Cortex of kidney (tissue), 1 donor: ENCODE measurements at places on chromosomes 6 and 20.

- no peak for DNase-seq
These were observed 37.6 kb downstream of the SULF2 start for GRCh38 chr20:47747669-47748031.

GRCh38 chr6:134532694-134533624, 215.0 kb upstream of the SGK1 start:
- no peak for DNase-seq

DNA sequence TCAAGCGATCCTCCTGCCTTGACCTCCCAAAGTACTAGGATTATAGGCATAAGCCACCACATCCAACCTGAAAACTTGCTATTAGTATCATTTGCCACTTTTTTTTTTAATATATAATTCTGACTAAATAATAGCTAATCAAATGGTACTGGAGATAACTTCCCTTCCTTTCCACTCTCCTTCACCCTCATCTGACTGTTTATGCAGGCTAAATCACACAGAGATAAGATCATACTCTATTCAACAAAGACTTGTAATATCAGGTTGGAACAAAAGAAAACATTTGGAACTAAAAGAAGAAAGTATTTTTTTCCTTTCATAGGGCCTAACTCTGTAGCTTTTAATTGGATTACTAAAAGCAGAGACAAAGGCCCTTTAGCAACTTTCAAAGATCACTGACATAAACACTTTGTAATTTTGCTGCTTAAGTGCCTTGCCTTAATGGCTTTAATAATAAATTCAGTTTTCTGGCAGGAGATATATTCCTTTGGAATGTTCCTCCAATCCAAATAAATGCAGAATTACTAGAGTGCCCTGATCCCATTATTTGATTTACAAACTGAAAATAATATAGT, 198.7 kb upstream of the ASCC3 start:
- DNase-seq: no peak

DNA sequence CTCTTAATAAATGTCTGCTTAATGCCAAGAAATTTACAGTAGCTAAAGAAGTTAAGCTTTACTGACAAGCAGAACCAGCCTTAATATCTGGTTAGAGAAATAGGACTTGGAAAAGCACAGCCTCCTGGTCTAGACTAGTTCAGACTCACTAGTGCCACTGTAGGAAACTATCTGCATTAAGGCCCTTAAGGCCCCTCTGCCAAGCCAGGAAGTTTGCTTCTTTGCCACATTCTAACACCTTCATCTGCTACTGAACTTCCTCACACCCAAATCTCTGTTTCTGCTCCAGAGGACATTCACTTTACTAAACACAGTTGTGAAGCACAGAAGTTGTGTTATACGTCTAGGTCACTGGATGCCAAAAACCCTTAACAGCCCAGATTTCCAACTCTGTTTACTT, 302.8 kb downstream of the BTBD9 start:
- no peak for DNase-seq

- no peak for DNase-seq
These were observed 624 bp upstream of the NPEPL1 start for GRCh38 chr20:58691773-58692578.

DNA sequence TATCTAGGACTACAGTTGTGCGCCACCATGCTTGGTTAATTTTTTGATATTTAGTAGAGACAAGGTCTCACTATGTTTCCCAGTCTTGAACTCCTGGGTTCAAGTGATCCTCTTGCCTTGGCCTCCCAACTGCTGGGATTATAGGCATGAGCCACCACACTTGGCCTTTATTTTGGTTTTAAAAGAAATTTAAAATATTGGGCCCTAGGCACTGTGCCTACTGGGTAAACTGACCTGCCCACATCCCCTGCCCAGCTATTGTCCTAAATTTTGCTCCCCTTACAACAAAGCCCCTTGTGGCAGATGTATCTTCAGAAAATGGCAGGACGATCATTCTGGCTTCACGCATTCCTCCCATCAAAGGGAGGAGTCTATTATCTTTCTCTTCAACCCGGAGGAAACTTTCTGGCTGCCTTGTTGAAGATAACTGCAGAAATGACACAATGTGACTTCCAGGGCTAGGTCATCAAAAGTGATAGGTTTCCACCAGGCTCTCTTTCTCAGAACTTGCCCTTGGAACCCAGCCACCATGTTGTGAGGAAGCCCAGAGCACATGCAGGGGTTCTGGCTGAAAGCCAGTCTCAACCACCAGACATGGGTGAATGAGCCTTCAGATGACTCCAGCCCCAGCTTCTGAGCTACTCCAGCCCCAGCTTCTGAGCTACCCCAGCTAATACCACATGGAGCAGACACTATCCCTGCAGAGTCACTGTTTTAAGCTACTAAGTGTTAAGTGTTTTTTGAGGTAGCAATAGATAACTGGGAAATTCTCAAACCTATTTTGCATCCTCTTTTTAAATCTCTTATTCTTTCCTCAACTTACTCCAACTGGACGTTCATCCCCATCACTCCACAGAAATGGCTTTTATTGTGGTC, 4.6 kb upstream of the GUCA1B start:
- no peak for DNase-seq

- DNase-seq: no peak
These were observed 599.2 kb downstream of the COL12A1 start for GRCh38 chr6:74606582-74607071.

- no peak for DNase-seq
These were observed 48.4 kb upstream of the FAM184A start for GRCh38 chr6:119126826-119127225.

DNA sequence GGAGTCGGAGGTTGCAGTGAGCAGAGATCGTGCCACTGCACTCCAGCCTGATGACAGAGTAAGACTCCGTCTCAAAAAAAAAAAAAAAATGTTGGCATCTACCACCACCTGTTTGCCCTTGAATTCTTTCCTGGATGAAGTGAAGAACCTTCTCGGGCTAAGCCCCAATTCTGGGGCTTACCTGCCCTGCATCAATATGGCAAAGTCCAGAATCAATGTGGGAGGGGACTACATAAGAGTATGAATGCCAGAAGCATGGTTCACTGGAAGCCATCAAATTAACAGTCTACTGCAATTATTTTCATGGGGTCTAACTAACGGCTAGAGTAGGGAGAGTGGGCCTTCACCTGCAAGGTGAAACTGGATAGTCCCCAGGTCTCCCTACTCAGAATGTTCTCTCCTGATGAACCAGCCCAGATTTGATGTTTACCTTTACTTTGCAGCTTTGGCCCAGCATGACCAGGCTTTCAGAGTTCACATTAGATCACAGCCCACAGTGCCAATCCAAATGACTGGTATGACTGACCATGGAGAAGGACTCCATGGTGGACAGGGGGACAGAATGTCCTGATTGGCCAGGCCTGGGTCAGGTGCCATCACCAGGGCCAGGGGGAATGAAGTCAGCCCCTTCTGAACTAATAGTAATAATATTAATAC, 7.0 kb upstream of the RALY start:
- DNase-seq: no peak

- DNase-seq: no peak
These were observed 76.6 kb upstream of the CST7 start for GRCh38 chr20:24872291-24873024.

DNA sequence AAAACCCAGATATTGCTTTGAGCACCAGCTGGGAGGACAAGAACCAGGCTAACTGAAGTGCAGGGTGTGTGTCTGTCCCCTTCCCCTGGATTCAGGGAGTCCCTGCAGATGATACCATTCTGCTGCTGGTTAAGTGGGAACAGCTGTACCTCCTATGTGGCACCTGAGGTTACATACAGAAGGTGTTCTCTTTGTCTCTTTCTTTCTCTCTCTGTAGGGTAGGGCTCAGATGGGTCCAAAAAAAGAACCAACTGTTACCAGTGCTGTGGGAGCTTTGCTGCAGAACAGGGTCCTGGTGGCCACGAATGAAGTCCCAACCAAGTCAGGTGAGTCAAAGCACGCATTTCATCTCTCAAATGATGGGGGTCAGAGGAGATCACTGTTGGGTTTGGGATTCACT, 38.6 kb downstream of the ZC2HC1B start:
- DNase-seq: no peak

DNA sequence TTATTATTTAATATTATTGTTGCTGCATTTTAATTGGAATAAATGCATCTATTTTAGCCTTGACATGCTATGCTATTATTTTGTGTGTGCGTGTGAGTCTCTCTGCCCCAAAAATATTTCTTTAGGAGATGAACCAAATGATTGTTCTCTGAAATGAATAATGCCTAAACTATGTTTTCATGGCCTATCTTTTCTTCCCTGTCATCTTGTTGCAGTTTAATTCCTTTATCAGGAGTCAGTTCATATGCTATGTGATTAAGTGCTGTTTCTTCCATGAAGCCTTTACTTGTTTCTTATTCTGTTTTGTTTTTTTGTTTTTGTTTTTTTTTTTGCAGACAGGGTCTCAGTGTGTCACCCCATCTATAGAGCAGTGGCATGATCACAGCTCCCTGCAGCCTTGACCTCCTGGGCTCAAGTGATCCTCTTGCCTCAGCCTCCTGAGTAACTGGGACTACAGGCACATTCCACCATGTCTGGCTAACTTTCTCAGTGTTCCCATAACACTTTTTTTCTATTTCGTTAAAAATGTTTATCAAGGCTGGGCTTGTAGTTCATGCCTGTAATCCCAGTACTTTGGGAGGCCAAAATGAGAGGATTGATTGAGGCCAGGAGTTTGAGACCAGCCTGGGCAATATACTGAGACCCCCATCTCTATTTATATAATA, 25.7 kb downstream of the TPX2 start:
- DNase-seq: no peak

GRCh38 chr6:81751388-81752083, 945 bp downstream of the TENT5A start:
- DNase-seq: no peak

- DNase-seq: no peak
These were observed 22.3 kb downstream of the LAMA5 start for GRCh38 chr20:62344782-62345181.

- no peak for DNase-seq
These were observed 612.3 kb downstream of the UTRN start for GRCh38 chr6:144897441-144897921.

DNA sequence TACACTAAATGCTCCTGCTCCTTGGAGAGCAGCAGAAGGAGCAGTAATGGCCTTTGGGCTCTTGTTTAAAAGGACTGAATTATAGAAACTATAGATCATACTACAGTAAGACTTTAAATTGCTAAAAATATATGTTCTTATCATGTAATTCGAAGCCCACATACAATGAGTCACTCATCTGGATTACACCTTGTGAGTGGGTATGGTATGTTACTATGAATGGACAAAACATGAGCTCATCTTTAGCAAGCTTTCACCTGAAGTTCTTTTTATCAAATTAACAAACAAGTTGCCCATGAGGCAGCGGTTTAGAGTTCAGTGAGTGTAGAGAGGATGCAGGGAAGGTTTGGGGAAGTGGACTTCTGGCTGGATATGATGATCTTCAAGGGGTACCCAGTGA, 114.4 kb upstream of the CCN2 start:
- no peak for DNase-seq

DNA sequence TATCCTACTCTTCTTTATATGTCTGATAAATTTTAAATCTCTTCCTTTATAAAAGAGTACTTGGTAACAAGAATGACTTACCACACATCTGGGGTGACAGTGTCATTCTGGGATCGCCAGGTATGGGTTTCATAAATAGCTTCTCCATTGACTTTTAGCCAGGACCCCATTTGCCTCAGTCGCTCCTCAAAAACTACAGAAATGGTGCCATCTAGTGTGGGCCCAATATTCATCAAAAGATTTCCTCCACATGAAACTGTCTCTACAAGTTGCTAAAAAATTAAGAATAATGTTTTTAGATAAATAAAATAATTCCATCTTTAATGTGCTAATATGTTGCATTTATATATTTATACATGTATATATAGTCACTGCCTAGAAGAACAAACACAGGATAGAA, 9.7 kb downstream of the FUCA2 start:
- DNase-seq: no peak

- no peak for DNase-seq
These were observed 14.6 kb upstream of the SLC17A3 start for GRCh38 chr6:25888626-25889025.

DNA sequence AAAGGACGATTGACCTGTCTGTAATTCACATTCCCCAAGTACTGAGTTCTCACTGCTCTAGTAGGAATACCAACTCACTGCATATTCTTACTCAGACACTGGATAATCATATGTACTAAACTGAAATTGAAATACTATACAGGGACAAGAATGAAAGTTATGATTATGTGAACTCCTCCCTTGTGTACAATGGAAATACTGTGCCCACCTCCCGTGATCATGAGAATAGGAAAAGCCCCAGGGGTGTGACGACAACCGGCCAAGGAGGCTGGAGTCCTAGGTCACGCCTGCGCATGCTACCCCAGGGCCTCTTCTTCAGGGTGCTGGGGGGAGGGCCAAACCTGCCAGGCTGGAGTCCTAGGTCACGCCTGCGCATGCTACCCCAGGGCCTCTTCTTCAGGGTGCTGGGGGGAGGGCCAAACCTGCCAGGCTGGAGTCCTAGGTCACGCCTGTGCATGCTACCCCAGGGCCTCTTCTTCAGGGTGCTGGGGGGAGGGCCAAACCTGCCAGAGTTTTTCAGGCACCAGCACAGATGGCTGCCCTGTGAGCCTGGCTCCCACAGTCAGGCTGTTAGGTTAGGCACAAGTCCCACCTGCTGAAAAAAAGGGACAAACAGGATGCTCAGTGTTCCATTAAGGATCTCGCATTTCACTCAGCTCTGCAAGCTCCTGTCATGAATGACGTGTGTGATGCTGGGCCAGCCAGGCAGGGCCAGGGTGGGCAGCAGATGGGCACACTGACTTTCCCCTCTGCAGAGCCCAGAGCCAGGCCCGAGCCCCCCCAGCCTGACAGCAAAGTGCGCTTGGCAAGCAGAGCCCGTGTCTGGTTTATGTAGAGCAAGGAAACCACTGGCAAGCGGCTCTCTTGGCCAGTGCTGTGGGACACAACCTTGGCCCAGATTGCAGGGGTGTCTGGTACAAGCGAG, 107.7 kb downstream of the FOXF2 start:
- no peak for DNase-seq

DNA sequence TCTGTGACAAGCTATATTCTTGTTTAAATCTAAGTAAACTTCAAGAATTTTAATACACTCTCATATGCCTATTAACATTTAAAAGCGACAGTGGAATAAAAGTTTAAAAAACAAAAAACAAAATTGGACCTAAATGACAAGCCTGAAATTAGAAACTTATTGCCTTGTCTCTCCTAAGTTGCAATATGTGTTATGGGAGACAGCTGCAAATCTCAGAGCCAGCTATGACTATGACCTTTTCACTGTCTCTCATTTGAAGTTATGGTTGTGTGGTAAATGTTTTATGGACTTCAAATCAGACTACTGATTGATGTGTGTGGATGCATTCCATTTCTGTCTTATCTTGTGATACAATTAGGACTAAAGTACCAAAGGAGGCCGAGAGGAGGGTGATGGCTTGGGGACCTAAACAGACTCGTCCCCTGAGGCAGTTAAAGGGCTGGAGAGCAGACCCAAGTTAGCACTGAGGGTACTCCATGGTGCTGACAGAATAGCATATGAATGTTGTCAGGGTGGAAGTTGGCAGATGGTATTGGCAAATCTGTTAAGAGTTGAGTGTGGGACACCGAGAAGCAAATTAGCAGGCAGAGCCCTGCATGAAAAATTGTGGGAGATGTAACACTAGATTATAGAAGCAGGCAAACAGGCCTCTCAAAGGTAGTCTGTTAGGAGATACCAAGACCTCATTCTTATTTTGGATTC, 930.1 kb upstream of the MAN1A1 start:
- no peak for DNase-seq

- DNase-seq: no peak
These were observed 18.7 kb downstream of the BPHL start for GRCh38 chr6:3137057-3137777.

GRCh38 chr6:28330041-28330440, 5.9 kb downstream of the ZSCAN31 start:
- DNase-seq: no peak
